ENCODE measurements at places on chromosomes 12 and 14. TPM values are rescaled to one million over a fixed set of nuclear protein-coding genes. Genes with fewer than 3 reads are reported as not detected.

- no peaks in the 10 kb centered on the region for H3K4me1 ChIP-seq
- H3K4me3 ChIP-seq: no peak overlapping the region
- H3K27ac ChIP-seq: peak overlapping the region; percentile 55
- H3K36me3 ChIP-seq: no peaks in the 10 kb centered on the region
These were observed 79.2 kb downstream of the DUSP16 start for GRCh38 chr12:12483438-12483837.

DNA sequence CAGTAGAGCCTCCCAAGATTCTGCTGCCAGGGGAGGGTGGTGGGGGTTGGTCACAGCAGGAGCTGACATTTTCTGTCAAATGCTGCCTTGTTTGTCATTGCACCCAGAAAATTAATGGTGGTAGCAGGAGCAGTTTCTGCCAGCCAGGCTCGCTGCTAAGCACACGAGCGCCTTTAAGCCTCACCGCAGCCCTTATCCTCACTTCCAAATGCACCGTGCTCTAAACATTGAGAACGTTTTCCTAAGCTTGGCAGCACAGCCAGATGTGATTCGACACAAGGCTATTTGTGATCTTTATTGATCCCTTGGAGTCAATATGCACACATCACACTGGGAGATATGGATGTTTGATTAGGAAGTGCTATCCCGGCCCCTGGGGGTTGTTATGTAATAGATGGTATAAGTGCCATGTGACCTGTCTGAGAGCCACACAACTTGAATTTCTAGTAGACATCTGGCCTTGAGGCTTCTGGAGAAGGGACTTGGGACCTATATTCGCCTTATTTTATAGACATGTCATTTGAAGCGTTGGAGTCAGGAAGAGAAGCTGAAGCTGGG, 31.6 kb upstream of the BEGAIN start:
- no peak for DNase-seq
- peaks cover 4% of the 10 kb centered on the region for H3K4me1 ChIP-seq
- no peaks in the 10 kb centered on the region for H3K36me3 ChIP-seq
- no peak overlapping the region for H3K27ac ChIP-seq
- H3K27me3 ChIP-seq: no peaks in the 10 kb centered on the region
- no peak overlapping the region for H3K4me3 ChIP-seq

DNA sequence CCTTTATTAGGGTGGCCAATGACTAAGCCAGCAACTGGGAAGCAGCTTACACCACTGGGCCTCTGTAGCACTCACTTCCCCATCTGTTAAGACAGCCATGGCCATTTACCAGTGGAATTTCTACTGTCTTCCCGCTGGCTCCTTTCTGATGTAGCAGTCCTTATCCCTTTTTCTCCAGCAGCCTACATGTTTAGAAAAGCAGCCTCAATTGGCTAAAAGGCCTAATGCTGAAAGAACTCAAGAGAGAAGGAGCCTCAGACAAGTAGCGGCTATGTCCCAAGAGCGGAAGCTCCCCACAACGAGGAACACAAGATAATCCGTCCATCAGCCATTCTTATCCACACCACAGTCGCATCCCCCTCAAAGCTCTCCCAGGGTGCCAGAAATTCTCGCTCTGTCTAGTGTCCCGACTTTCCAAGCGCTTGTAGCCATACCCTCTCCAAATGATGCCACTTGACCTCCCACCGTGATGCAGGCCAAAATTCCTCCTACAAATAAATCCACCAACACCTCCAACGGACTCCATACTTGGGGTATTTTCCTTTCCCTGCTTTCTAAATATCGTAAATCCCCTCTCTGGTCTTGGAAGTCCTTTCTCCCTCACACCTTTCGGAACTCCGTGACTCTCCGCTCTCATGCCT, 624 bp downstream of the M6PR start:
- H3K27ac ChIP-seq: peak overlapping the region; percentile 95
- H3K4me3 ChIP-seq: peak overlapping the region; percentile 94
- H3K36me3 ChIP-seq: no peaks in the 10 kb centered on the region
- DNase-seq: no peak
- peaks cover 36% of the 10 kb centered on the region for H3K4me1 ChIP-seq

- no peaks in the 10 kb centered on the region for H3K36me3 ChIP-seq
- H3K4me3 ChIP-seq: no peak overlapping the region
- no peaks in the 10 kb centered on the region for H3K4me1 ChIP-seq
- no peak for DNase-seq
- no peaks in the 10 kb centered on the region for H3K27me3 ChIP-seq
These were observed 110.2 kb downstream of the KIF21A start for GRCh38 chr12:39332661-39333175.

DNA sequence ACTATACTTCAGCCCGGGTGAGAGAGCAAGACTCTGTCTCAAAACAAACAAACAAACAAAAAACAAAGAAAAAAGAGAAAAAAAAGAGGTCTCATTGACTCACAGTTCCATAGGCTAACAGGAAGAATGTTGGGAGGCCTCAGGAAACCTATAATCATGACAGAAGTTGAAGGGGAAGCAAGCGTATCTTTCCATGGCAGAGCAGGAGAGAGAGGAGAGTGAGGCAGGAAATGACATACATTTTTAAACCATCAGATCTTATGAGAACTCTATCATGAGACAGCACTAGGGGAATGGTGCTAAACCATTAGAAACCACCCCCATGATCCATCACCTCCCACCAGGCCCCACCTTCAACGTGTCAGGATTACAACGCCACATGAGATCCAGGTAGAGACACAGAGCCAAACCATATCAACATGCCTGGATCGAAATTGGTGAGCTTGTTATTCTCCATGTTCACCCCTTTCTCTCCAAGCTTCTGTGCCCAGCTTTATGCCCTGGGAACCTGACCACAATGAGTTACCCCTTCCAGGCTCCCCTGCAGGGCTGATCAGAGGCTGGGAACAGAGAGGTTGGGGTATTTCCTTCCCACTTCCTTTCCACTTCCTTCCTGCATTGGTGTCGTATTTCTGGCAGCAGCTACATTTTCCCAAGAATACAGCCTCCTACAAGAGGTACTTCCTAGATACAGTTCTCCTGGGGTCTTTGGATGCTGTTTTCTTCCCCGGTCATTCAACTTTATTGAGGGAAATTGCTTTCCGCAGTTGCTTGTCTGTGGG, 219.3 kb upstream of the FLRT2 start:
- no peaks in the 10 kb centered on the region for H3K36me3 ChIP-seq
- no peak overlapping the region for H3K4me3 ChIP-seq
- no peaks in the 10 kb centered on the region for H3K27me3 ChIP-seq
- no peak for DNase-seq

- H3K36me3 ChIP-seq: peaks cover 100% of the 10 kb centered on the region
- no peak overlapping the region for H3K4me3 ChIP-seq
- DNase-seq: no peak
- no peaks in the 10 kb centered on the region for H3K4me1 ChIP-seq
- no peak overlapping the region for H3K27ac ChIP-seq
- H3K27me3 ChIP-seq: no peaks in the 10 kb centered on the region
These were observed 3.1 kb upstream of the NOXRED1 start for GRCh38 chr14:77426396-77426795.

DNA sequence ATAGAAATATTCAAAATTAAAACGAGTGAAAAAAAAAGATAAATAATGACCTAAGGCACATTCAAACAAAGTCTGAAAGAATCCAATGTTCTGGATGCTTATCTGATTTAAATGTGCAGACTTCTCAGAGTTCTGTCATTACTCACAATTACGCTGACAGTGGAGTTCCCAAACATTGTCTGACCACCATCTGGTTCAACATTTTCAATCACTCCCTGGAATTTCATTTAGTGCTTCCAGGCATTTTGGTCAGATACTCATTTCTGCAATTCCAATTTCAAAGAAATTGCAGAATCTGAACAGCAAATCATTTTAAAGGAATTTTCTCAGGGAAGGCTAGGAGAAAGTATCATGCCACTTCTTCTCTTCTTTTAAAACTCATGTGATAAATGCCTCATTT, 398.2 kb upstream of the PDE3A start:
- H3K36me3 ChIP-seq: no peaks in the 10 kb centered on the region
- H3K27ac ChIP-seq: no peak overlapping the region
- H3K4me1 ChIP-seq: no peaks in the 10 kb centered on the region
- DNase-seq: no peak

- peak; percentile 85 for DNase-seq
- peaks cover 64% of the 10 kb centered on the region for H3K4me1 ChIP-seq
- no peaks in the 10 kb centered on the region for H3K36me3 ChIP-seq
- peaks cover 72% of the 10 kb centered on the region for H3K27me3 ChIP-seq
These were observed 8.1 kb downstream of the STAC3 start for GRCh38 chr12:57242691-57243454.

DNA sequence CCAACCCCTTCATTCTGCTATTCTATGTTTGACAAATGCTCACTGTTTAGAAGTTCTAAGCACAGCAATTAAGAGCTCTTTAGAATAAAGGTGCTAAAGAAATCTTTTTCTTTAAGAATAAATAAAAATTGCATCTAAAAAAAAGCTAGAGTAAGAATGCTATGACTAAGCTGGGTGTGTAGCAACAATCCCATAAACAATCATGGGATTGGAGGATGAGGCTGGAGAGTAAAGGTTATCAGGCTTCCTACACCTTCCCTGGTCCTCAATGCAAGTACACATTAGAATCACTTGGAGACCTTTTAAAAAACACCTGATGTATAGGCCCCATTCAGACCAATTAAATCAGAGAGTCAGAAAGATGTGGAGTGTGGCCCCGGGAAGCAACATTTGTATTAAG, 88.3 kb downstream of the CIT start:
- H3K4me3 ChIP-seq: no peak overlapping the region
- no peaks in the 10 kb centered on the region for H3K4me1 ChIP-seq
- H3K27me3 ChIP-seq: no peaks in the 10 kb centered on the region

The LTBP2 gene
- 154 TPM for total RNA-seq

The FOXM1 gene
- 4.7 TPM for total RNA-seq

The SERPINA5 gene
- total RNA-seq: 3.2 TPM

The OTOGL gene
- 0.08 TPM for total RNA-seq

The SERPINA9 gene
- total RNA-seq: not detected

Data from left lung (tissue), 14 donors.